Neural progenitor cell (in vitro differentiated cells): ENCODE measurements at places on chromosomes 7 and 10.

DNA sequence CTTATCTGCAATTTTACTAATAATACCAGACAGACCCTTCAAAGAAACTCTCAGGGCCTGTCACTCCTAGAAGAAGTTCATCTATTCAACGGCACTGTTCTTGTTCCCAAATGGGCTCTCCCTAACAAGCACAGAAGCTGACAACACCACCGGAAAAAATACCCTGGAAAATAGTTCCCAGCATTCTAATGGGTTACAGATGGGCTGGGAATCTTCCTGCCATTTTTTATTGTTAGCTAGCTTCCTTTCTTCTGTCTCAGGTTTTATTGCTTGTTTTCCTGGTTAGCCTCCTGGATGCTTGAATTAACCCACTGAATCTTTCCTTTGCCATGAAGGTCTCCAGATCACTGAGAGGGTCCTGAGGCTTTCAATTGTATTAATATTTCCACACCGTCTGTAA lies 689.8 kb upstream of the NRP1 start:
- DNase-seq: no peak

DNA sequence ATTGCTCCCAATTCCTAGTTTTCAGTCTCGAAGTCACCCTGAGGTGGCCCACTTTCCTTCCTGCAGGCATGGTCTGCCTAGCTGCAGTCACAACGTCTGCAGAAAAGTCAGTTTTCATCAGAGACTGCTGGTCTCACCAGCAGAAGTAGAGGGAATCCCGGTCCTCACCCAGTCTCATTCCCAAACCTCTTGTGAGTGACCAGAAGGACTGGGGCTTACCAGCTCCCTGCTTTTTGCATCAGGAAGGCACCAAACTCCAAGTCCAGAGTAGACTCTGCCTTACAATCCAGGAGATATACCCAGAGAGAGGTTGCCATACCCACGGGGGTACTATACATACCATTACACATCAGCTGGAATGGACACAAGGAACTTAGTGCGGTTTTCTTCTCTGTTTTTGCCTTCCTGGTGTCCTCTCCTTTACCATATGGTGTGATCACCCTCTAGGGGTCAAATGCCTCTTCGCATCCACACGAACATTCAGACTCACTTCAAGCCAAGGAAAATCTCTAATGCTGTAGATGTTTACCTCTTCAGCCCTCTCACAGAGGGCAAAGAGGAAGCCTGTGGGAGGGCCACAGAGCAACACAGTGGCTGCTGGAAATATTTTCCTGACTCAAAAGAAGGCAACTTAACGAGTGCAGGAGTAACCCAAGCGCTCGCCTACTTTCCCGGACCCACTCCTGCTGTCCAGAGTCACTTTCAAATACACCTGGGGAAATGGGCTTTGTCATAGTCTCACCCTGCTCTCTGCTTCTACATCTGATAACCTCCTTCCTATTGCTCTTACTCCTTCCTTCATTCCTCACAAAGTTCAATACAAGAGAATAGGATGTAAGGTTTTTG lies 220.9 kb downstream of the C7orf25 start:
- DNase-seq: peak; percentile 79

DNA sequence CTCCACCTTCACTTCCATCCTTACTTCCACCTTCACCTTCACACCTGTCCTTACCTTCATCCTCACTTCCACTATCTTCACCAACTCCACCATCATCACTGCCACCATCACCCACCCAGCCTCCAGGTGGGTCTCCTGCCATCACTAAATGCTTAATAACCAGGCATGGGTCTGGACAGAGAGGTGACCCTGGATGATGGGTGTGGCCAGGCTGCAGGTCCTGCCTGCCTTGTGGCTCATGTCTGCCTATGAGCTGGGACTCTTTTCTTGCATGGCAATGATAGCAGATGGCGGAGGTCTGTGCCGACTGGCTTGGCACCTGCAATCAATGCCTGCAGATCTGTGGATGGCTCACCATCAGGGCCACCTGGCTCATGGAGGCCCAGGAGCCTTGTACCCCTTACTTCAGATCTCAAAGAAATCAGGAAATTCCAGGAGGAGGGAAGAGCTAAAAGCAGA lies 60.1 kb upstream of the ELN start:
- no peak for DNase-seq

DNA sequence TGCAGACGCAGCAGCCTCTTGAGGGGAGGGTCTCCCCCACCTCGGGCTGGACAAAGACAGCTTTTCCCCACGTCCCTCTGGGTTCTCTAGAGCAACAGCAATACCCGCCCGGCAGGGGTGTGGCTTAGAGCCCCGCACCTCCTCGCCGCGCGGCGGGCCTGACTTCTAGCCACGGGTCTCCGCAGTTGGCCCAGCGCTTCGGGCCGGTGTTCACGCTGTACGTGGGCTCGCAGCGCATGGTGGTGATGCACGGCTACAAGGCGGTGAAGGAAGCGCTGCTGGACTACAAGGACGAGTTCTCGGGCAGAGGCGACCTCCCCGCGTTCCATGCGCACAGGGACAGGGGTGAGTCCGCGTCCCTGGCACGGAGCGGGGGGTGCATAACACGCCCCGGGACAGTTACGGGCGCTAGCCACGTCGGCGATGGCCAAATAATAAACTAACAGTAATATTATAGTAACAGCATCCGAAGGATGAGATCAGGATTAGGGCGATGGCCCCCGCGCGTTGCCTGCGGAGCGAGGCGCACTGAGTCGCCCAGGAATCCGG lies 1.2 kb downstream of the CYP2E1 start:
- no peak for DNase-seq

DNA sequence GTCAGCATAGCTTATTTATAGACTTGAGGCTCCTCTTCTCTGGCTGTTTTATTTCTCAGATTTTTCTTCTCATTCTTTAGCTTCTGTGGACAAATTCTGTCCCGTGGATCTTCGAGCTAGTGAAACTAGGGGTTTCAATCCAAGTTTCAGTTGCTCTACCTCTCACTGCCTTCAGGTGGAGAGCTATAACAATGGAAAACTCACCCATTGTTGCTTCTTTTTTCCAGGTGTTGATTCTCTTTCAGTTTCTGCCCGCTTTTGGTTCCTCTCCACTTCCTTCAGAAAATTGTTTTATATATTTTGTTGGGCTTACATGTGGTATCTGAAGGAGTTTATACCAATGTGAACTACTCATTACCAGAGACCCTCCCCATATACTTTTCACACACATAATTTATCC lies 266.1 kb downstream of the TCF7L2 start:
- DNase-seq: peak; percentile 19

GRCh38 chr10:26792758-26793495 lies 67.8 kb downstream of the ABI1 start:
- no peak for DNase-seq

DNA sequence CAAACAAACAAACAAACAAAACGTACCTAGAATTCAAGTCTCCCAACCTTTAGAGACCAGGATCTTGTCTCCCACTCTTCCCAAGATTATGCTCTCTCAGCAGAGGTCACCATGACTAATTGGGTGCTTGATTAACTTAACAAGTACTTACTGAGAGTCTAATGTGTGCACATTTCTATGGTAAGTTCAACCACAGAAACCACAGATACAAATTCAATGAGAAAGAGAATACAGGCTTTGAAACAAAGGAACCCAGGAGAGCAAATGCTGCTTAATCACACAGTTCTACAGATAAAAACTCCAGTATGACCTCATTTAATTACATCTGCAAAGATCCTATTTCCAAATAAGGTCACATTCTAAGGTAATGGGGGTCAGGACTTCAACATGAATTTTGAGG lies 142.8 kb downstream of the DNAJC1 start:
- no peak for DNase-seq

DNA sequence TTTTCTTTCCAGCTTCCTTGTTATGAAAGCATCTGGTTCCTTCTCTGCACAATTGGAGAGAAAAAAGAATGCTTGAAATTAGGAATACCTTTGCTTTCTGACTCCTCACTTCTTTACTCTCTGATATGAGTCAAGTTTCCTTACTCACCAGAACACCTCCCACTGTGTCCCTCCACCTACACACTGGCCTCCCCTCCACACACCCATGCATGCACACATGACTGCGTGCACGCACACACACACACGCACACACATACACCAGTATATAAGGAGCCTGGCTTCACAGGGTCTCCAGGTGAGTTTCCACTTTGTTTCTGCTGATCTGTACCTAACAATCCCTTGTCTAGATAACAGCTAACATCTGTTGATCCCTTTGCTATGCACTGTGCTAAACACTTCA lies 11.4 kb upstream of the PTER start:
- no peak for DNase-seq

DNA sequence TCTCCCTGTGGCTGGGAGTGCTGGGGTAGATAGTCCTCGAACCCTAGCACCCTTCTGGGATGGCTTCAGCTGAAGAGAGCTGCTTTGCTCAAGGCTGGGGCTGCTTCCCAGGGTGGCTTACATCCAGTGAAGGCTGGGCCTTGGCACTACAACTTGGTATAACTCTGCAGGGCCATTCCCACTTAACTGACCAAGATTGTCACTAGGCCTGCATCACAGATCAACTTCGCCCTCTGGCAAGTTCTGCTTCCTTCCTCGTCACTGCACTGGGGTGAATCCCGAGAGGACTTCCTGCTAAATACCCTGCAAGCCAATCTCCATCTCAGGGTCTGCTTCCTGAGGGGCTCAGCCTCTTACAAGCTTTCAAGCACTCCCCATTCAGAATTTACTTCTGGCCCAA lies 195.2 kb downstream of the DOCK4 start:
- DNase-seq: no peak

DNA sequence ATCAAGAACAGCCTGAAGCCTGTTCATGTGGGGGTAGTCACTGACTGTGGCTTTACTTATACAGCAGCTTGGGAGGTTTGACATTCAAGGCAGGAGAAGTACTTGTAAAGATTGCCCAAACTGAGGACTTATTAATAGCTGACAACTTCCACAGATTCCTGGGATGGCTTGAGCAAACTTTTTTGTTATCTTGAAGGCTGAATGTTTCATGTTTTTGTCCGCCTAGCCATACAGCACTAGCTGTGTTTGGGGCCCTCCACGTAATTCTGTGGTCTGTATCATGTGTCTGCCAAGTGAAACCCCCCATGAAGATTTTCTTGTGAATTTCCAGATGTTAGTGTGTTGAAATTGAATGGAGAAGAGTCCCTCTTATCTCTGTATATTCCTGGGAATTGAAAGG lies 38.6 kb downstream of the FAS start:
- no peak for DNase-seq

GRCh38 chr7:138962561-138963270 lies 18.5 kb downstream of the KIAA1549 start:
- DNase-seq: no peak

- DNase-seq: no peak
Observed at GRCh38 chr10:34978080-34978479, 112.1 kb downstream of the CUL2 start.

GRCh38 chr7:99984593-99984992 lies 8.8 kb upstream of the AZGP1 start:
- DNase-seq: no peak

- DNase-seq: peak; percentile 53
Observed at GRCh38 chr7:2517026-2517425, 2.5 kb upstream of the LFNG start.

DNA sequence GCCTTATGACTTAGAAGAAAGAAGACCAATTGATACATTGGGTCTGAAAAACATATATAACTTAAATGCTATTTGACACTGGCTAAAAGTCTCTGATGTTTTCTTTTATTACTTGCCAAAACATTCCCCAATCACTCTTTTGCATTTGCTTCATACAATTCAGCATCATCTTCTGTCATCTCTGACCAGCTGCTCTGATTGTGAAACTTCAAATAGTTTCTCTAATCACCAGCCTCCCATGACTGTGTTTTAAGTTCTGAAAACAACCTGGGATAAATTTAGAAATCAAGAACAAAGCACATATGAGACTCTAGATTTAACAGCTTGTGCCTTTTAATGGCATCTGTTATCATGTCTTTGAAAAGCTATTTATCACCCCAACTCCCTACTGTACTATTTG lies 208.4 kb upstream of the KCND2 start:
- no peak for DNase-seq

DNA sequence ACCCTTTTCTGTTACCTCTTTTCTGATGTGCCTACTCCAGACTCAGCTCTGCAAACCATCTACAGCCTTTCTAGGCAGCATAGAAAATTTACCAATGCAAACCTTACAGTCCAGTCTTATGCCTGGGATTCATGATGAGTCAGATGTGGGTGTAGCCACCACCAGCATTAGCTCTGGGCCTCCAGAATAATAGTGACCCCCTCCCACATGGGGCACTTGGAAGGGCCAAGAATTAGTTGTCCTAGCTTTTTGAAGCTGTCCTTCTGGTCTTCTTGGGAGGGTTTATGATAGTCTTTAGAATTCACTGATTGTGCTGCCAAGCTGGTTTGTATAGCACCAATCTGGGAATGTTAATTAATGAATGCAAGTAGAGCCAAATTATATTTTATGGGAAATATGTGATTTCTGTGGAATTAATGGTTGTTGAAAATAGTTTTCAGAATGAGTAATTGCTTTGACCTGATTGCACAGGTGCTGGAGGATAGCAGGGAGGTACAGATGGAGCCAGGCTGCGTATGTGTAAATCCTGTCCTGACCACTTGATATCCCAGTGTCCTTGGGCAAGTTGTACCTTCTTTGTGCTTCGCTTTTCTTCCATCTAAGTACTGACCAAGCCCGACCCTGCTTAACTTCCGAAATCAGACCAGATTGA lies 94.8 kb downstream of the CPED1 start:
- no peak for DNase-seq

DNA sequence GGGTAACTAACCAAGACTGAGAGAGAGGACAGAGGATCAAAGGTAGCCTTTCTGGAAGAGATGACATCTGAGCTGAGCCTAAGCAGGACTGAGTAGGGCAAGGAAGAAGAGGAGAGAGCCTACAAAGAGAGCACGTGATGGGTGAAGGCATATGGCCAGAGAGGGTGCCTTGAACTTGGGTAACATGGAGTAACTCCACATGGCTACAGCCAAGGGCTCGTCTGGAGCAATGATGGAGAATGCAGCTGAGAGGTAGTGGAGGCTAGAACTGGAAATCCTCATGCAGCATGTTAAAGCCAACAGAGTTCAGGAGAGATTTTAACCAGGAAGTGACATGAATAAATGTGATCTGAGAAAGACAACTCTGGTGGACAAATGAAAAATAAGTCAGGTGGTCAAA lies 77.8 kb downstream of the LRRC17 start:
- no peak for DNase-seq

GRCh38 chr7:90453259-90453891 lies 16.1 kb upstream of the PTTG1IP2 start:
- no peak for DNase-seq

DNA sequence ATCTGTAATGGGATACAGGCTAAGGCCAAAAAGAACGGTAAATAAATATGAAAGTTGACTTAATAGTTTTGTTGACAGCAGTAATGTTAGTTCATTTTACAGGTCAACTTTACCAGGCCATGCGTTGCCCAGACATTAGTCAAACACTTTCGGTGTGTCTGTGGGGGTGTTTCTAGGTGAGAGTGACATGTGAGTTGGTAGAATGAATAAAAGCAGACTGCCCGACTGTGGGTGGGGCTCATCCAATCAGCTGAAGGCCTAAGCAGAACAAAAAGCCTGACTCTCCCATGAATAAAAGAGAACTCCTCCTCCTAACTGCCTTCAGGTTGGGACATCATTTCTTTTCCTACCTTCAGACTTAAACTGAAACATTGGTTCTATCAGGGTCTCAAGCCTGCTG lies 132.3 kb downstream of the MTPAP start:
- DNase-seq: no peak
